ENCODE measurements at places on chromosomes 6 and 20.

GRCh38 chr6:57283106-57283505 lies 34.3 kb upstream of the PRIM2 start:
- no peak for DNase-seq

- DNase-seq = peak; percentile 33
Measured at GRCh38 chr20:53934421-53935343, 135.7 kb downstream of the BCAS1 start.

GRCh38 chr20:10783707-10784553 lies 110.1 kb upstream of the JAG1 start:
- no peak for DNase-seq

GRCh38 chr20:1296922-1297321 lies 30.8 kb downstream of the SNPH start:
- no peak for DNase-seq

- no peak for DNase-seq
Measured at GRCh38 chr20:64049060-64049877, at the start of gene SOX18. Gene SOX18 (minus strand): TSS chr20:64049639. CDS start chr20:64049516, 123 bp downstream.

DNA sequence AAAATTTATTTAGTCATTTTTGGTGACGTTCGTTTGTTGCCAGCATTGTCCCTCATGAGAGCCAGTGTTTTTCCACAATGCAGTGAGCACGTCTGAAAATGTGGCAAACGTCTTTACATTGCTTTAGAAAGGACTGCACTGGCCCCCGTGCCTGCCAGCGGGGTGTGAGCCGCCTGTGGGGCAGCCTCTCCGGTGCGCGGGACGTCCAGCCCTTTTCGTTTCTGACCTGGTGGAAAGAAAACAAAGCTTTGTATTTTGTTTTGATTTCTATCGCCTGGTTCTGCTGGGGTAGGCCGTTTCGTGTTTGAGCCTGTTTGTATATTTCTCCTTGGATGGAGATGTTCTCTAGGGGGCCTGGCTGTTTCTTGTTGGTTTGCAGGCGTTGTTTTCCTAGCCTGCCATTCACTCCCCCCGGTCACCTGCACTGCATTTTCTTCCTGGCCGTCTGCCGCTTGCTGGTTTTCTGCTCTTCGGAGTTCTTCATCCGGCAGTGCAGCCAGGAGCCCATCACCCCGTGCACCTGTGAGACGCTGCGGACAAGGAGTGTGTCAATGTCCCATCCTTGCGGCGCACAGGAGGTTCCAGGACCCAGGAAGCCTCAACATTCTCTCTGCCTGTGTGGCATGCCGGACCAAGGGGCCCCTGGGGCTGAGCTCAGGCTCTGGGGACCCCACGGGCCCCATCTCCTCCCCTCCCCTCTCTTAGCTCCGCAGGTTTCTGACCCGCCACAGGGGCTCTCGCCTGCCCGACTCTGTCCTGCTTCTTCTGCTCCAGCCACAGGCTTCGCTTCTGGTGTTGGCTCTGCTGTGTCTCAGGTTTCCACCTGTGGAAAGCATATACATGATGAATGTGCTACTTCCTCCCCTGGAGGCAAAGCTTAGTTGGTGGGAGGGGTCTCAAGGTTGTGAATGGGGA lies 100.5 kb downstream of the CDH4 start:
- no peak for DNase-seq

DNA sequence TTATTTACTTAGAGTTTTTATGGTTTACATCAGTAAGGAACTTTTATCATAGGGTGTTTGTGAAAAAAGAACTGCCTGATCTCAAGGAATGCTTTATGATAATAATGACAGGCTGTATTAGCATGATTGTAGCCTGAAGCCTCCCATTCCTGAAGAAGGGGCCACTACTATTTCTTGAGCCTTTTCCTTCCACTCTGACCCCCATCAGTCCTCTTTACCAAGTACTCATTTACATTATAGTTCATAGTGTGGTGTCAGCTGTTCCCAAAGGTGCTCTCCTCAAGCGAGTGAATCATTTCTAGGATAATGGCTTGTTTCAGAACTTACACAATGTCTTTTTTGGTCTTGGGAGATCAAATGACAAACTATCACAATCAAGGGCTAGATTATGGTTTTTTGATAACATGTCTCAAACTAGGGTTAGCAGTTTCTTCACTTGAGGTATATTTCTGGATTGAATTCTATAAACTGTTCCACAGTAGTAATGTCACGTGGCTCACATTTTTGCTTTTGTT lies 283.6 kb downstream of the CDKAL1 start:
- DNase-seq = no peak

GRCh38 chr20:38751360-38751976 lies 3.2 kb downstream of the ACTR5 start:
- peak; percentile 32 for DNase-seq

GRCh38 chr6:89379281-89379680 lies 26.8 kb upstream of the UBE2J1 start:
- DNase-seq = no peak

DNA sequence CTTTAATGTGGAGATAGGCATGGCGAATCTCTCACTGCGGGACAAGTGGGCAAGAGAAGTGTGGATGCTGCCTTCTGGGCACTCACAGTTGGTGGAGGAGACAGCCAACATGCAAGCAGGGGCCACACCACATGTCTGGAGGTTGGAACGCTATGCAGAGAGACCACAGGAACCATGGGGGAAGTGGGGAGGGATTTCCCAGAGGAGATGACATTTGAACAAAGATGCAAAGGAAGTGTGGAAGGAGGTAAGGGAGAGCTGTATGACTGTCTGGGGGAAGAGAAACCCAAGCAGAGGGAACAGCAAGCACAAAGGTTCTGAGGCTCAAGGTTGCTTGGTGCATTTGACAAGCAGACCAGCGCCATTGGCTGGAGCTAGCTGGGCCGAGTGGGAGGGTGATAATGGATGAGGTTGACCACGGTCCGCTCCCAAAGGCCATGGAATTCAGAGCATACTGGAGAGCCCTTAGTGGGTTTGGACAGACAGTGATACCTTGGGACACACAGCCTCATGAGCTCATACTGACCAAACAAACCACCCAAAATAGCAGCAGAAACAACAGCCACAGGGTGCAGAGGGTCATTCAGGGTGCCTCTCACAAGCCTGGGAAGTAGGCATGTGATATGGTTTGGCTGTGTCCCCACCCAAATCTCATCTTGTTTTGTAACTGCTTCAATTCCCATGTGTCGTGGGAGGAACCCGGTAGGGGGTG lies 7.6 kb upstream of the FAM110A start:
- DNase-seq = no peak

- DNase-seq = no peak
Measured at GRCh38 chr20:33696448-33696847, 10.3 kb upstream of the E2F1 start.

- no peak for DNase-seq
Measured at GRCh38 chr6:136235233-136235564, 14.9 kb downstream of the MTFR2 start.

DNA sequence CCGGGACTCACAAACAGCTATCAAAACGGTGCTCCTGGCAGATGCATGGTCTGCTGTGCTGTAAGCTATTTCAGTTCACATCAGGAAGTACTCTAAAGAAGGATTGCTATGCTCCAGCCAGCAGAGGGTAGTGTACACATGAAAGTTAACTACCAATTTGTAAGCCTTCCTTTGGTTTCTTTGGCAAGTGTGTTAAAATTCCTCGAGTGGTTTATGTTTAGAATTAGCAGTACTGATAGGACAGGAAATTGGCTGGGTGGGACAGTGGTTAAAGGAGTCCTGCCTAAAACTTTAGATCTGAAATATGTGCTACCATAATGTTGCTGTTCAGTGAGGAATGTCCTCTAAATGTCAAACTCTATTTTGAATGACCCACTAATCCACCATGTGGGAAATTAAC lies 47.4 kb downstream of the TRMT11 start:
- DNase-seq = no peak

GRCh38 chr20:40578961-40579360 lies 110.1 kb downstream of the MAFB start:
- no peak for DNase-seq

GRCh38 chr20:47743671-47744070 lies 41.6 kb downstream of the SULF2 start:
- DNase-seq = no peak

DNA sequence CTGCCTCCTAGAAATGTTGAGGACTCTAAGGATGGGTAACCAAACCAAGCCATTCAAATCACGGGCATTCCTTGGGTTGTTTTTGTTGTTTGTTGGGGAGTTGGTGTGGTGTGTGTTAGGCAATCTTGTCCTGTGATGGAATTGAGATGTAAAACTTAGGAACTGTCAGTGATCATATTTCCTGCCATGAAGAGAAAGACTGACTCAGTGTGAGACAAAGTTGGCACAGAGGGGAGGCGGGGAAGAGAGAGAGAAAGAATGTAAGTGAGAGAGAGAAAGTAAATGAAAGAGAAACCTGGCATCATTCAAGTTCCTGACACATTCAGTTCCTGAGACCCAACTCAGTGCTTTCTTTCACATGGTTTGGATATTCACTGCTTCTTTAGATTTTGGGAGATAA lies 21.6 kb upstream of the FBXO30 start:
- no peak for DNase-seq

GRCh38 chr20:42338294-42339201 lies 720.4 kb upstream of the CHD6 start:
- no peak for DNase-seq

- no peak for DNase-seq
Measured at GRCh38 chr20:1319462-1319861, 9.5 kb downstream of the SDCBP2 start.

DNA sequence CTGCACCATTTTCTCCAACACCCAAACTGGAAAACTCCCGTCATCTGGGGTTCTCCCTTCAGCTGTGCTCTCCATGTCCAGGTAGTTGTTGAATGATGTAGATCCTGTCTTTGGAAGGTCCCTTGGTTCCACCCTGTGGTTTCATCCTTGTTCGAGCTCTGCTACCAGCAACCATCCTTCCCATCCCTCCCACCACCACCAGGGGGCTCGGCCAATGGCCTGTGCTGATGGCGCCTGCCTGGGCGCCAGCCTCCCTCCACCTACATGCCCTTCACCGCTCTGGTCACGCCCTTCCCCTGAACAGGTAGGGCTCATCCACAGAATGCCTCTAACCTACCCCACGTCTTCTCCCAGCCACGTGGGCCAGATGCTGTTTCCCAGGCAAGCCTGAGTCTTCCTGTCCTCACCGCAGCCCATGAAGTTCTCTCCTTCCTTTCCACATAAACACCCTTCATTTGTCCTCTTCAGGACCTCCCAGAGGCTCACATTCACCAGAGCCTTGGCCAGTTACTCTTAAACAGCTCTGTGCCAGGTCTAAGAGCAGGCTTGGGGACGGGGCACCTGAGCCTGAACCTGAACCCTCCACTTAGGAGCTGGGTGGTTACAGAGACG lies 75.1 kb upstream of the DUSP22 start:
- DNase-seq = peak; percentile 33

DNA sequence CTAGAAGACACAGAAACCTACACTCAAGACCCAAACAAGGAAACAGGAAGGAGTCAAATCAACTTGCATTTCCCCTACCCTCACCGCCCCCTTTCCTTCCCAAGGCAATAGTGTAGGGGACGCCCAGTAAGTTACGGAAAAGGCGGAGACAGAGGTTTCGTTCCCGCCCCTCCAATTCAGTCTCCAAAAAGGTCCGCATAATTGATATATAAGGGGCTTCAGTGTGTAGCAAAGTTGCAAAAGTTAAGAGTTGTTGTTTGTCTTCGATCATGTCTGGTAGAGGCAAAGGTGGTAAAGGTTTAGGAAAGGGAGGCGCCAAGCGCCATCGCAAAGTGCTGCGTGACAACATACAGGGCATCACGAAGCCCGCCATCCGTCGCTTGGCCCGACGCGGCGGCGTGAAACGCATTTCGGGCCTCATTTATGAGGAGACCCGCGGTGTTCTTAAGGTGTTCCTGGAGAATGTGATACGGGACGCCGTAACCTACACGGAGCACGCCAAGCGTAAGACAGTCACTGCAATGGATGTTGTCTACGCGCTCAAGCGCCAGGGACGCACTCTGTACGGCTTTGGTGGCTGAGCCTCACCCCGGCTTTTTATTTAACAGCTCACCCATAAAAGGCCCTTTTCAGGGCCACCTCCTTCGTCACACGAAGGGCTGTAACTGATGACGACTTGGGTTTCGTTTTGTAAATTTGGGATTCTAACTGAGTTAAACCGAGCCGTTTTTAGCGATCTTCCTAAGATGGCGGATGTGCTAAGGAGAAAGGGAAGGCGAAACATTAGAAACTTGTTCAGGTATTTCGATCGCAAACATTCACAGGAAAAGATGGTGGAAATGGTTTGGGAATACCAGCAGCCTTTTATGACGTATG lies 124.6 kb upstream of the BTN3A2 start:
- DNase-seq = peak; percentile 66

- peak; percentile 15 for DNase-seq
Measured at GRCh38 chr6:166862287-166862977, 93.9 kb downstream of the RNASET2 start.

- DNase-seq = no peak
Measured at GRCh38 chr6:13229205-13230085, 98.9 kb downstream of the TBC1D7 start.

DNA sequence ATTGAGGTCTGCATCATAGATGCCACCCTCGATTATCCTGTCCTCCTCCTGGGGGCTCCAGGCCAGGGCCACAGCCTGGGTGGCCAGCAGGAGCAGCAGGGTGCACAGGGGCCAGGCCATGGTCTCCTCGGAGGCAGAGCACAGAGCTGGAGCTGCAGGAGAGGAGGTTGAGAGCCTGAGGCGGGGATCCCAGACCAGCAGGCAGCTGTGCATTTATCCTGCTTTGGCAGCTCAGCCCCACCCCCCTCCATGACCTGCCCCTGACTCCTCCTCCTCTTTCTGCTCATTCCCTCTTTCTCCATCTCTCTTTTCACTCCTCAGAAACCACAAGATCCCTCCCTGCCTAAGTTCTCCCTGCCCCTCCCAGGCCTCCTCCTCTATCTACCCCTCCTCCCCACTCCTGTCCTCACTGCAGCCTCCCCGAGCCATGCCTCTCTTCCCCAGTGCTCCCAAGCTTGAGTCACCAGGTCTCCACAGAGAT lies at the start of gene CST2:
CST2 (minus strand) TSS at position 189 of the 481 bp plus-strand sequence; CDS start at position 120, 69 bp downstream.
- no peak for DNase-seq

DNA sequence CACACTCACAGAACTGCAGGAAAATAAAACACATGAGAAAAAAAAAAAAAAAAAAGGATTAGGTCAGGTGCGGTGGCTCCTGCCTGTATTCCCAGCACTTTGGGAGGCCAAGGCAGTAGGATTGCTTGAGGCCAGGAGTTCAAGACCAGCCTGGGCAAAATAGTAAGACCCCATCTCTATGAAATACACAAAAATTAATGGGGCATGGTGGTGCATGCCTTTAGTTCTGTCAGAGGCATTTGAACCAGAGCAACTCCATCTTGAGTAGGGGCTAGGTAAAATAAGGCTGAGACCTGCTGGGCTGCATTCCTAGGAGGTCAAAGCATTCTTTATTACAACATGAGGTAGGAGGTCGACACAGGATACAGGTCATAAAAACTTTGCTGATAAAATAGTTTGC lies 39.0 kb upstream of the JARID2 start:
- DNase-seq = no peak

All from stimulated activated CD4-positive, alpha-beta T cell treated with anti-CD3 and anti-CD28 coated beads, Interleukin-4, amount 100 ng/mL, for 24 hours (primary cell).